ENCODE measurements at places on chromosomes 5 and 9.

- H3K27me3 ChIP-seq: no peaks in the 10 kb centered on the region
- no peaks in the 10 kb centered on the region for H3K36me3 ChIP-seq
- DNase-seq: no peak
- H3K27ac ChIP-seq: no peak overlapping the region
- H3K4me1 ChIP-seq: peaks cover 4% of the 10 kb centered on the region
These were observed 70.8 kb downstream of the IL6ST start for GRCh38 chr5:55923865-55924500.

DNA sequence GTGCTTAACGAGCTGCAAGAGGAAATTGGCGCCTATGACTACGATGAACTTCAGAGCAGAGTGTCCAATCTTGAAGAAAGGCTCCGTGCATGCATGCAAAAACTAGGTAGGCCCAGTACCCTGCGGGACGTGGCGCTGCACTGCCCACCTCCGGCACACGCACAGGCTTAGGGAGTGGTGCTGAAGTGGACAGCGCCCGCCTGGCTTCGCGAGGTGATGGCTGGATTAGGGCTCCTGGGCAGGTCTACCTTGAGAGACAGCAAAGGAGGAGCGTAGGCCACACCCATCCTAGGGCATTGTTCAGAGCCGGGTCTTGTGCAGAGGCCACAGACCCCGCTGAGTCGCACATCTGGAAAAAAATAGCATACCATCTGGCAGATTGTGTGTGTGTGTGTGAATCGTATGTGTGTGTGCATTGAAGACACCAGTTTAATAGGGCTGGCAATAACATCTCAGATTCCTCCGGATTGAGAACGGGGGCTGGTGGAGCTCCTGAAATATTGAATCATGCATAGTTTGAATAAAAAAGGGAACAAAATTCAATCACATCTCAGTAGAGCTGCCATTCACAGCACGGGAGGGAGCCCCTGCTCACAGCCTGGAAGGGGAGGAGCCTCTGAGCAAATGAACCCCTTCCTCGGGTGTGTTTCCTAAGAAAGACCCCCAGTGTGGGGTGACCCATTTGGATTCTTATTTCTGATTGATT is 11.1 kb downstream of the OLFM1 start:
- H3K27me3 ChIP-seq: peaks cover 10% of the 10 kb centered on the region
- H3K36me3 ChIP-seq: no peaks in the 10 kb centered on the region
- H3K4me1 ChIP-seq: no peaks in the 10 kb centered on the region
- no peak for DNase-seq

GRCh38 chr5:52443187-52443586 is 344.5 kb upstream of the ITGA1 start:
- no peak for DNase-seq
- H3K4me3 ChIP-seq: no peak overlapping the region
- H3K27me3 ChIP-seq: no peaks in the 10 kb centered on the region
- H3K4me1 ChIP-seq: no peaks in the 10 kb centered on the region

DNA sequence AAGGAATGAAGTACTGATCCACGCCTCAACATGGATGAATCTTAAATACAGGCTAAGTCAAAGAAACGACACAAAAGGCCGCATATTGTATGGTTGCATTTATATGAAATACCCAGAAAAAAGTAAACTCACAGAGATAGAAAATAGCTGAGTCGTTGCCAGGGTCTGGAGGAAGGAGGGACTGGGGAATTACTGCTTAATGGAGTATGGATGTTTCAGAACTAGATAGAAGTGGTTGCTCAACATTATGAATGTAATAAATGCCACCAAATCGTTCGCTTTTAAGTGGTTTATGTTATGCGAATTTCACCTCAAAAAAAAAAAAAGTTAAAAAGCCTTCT is 784 bp upstream of the MSANTD3 start:
- no peaks in the 10 kb centered on the region for H3K36me3 ChIP-seq
- H3K4me3 ChIP-seq: peak overlapping the region; percentile 80
- no peak overlapping the region for H3K27ac ChIP-seq
- peaks cover 10% of the 10 kb centered on the region for H3K4me1 ChIP-seq
- no peak for DNase-seq

DNA sequence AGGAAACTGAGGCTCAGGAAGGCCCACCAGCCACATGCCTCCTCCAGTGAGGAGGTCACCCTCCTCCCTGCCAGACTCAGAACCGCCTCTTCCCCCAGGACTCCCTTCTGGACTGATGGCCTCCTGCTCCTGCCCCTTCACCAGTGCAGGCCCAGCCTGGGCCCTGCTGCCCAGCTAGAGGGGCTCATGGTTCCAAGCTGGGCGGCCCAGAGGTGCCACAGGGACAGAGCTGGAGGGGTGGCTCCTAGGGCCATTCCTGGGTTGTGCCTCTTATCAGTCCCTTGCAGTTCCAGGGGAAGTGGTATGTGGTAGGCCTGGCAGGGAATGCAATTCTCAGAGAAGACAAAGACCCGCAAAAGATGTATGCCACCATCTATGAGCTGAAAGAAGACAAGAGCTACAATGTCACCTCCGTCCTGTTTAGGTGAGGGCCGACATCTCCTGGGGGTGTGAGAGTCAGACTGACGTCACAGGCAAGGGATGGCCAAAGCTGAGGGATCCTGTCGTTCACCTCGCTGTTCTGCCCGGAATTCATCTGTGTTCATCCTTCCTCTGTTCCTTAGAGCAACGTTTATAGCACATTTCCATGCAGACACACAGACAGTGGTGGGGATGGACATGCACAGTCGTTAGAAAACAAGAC is 819 bp downstream of the LCN2 start:
- DNase-seq: no peak
- no peaks in the 10 kb centered on the region for H3K4me1 ChIP-seq
- no peak overlapping the region for H3K27ac ChIP-seq
- H3K36me3 ChIP-seq: no peaks in the 10 kb centered on the region

- H3K4me1 ChIP-seq: no peaks in the 10 kb centered on the region
- H3K4me3 ChIP-seq: no peak overlapping the region
- no peaks in the 10 kb centered on the region for H3K27me3 ChIP-seq
- no peaks in the 10 kb centered on the region for H3K36me3 ChIP-seq
- DNase-seq: no peak
- no peak overlapping the region for H3K27ac ChIP-seq
These were observed 196.2 kb downstream of the AOPEP start for GRCh38 chr9:94922691-94923107.

GRCh38 chr9:124032247-124032646 is 20.7 kb downstream of the LHX2 start:
- H3K27ac ChIP-seq: no peak overlapping the region
- DNase-seq: no peak
- no peaks in the 10 kb centered on the region for H3K36me3 ChIP-seq
- no peaks in the 10 kb centered on the region for H3K4me1 ChIP-seq
- no peak overlapping the region for H3K4me3 ChIP-seq

DNA sequence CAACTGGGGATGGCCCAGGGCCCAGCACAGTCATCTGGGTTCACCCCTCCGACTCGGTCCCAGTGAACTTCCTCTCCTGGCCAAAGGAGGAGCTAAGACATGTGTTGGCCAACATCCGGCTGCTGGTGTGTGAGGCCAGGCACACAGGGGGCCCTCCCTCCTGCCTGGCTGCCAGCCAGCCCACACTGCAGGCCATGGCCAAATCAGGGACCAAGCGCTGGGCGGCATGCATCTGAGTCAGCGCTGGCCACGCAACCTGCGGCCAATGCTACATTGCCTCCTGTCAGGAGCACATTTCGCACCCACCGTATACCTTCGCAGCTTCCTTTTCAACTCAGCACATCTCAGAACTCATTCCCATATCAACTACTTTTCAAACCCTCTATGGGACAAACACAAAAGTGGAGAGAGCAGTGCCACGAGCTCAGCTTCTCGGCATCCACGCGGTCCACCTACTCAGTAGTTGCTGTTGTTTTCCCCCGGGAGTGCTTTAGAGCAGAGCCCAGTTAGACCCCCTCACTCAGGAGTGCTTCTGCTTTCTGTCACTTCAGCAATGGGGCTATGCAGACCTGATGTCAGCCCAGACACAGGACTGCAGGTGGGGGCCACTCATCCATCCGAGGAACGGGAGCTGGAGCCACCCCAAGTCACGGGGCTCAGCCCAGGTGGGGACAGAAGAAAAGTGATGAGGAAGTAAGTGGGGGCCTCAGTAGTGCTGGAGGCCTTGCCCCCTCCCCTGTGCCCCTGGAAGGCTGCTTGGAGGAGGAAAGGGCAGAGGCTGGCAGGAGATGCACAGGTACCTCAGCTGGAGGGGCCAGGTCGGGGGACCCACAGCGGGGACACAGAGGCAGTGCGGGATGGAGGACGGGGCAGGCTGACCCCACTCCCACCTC is 13.9 kb downstream of the NINJ1 start:
- peak overlapping the region; percentile 32 for H3K27ac ChIP-seq
- no peak for DNase-seq
- H3K36me3 ChIP-seq: peaks cover 19% of the 10 kb centered on the region
- H3K27me3 ChIP-seq: no peaks in the 10 kb centered on the region

DNA sequence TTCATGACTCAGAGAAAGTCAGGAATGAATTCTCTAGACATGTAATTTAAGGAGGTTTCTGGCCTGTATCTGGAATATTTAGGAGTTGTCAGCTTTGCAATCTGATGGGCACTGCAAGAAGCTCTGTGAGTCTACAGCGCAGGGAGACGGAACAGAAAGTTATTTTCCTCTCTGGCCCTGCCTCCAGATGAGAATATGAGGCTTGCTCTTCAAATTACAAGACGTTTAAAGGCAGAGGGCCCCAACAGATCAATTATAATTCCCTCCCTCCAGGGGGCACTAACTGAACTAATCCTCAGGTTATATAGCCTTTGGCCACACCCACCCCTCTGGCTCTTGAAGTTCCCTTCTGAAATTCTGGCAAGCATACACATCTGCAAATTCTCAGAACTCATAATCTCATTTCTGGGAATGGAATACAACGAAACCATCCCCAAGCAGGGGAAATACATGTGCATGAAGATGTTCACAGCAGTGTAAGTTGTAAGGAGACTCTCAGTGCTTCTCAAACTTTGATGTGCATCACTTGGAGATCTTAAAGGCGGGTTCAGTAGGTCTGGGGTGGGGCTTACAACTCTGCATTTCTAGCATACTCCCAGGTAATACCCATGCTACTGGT is 307.6 kb downstream of the CWC27 start:
- H3K4me1 ChIP-seq: no peaks in the 10 kb centered on the region
- no peaks in the 10 kb centered on the region for H3K36me3 ChIP-seq
- no peaks in the 10 kb centered on the region for H3K27me3 ChIP-seq

DNA sequence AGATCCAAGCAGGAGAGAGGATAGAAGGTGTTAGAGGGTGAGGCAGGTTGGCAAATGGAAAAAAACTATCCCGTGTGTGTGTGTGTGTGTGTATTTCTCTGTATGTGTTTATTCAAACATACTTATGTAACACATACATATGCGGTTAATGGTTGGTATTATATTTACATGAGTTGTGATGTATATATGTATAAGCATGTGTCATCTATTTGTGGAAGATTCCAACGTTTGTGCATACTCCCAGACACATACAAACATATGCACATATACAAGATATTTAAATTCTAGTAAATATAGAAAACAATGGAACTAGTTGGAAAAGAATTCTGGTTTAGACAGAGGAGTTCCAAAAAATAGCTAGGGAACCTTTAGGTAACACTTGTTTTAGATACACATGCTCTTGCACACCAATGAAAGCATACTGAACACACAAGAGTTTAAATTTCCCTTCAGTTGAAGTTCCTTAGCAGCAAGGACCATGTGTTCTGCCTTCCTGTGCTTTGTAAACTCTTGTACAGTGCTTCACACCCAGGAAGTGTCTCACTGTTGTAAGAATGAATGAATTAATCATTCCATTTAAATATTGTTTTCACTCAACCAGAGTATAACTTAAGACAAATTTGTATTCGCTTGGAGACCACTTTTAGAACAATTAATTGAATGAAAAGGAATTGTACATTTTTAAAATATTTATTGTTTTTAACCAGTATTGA is 257.8 kb downstream of the FER start:
- no peaks in the 10 kb centered on the region for H3K27me3 ChIP-seq
- H3K4me1 ChIP-seq: no peaks in the 10 kb centered on the region

Data from effector memory CD4-positive, alpha-beta T cell (primary cell).